ENCODE measurements at places on chromosomes 3 and 15. TPM values are rescaled to one million over a fixed set of nuclear protein-coding genes. Genes with fewer than 3 reads are reported as not detected.

DNA sequence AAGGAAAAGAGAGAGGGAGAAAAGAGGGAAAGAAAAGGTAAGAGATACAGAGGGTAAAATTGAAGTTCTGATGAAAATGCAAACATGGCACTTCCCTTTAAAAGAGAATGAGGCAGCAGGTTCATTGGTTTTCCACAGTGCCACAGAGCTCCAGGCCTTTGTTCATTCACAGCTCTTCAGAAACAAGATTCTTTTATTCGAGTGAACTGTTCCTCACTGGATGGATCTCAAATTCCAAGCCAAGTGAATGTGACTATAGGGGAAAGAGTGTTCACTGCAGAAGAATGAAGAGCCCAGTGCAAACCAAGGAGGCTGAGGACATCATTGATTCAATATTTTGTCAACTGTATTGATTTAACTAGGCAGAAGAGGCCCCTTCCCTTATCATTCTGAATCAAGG, 280.3 kb upstream of the PROK2 start:
- no peak for DNase-seq

Gene IP6K2
- total RNA-seq: 58.2 TPM

DNA sequence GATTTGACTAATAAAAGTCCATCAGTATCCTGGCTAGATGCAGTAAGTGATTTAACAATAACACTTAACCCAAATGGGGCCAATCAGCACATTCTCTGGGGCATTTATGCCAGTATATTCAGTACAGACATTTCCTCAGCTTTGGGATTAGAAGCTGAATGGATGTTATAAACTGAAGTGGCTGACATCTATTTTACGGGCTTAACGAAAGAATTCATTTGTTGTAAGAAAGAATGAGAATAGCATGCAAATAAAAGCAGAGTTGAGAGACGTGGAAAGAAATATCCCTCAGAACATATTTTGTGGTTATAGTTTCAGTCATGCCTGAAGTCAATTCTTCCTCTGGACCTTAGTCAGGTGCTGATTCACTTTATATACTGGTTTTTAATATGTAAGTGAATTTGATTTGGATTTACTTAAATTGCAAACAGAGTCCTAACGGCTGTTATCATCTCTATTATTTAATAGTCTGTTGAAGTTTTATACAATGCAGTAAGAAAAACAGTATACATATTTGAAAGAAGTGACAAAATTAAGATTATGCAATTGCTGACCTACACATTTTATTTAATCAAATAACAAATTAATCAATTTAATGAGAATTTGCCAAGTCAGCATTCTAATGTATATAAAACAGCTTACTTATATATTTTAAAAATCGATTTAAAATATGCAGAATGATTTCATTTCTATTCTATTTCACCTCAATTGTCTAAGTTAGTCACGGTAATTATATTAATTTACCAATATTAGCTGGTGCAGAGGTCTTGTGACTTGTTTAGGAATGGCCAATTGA, 513.9 kb upstream of the CADM2 start:
- DNase-seq: no peak

GRCh38 chr3:10835406-10835805, 19.4 kb downstream of the SLC6A11 start:
- no peak for DNase-seq

Gene SGO1
- 10.5 TPM for total RNA-seq

Gene ISLR2
- total RNA-seq: not detected

Gene ZNF620
- 9.7 TPM for total RNA-seq

Measured in dermis blood vessel endothelial cell (primary cell).